ENCODE measurements at places on chromosomes 11 and 22.

DNA sequence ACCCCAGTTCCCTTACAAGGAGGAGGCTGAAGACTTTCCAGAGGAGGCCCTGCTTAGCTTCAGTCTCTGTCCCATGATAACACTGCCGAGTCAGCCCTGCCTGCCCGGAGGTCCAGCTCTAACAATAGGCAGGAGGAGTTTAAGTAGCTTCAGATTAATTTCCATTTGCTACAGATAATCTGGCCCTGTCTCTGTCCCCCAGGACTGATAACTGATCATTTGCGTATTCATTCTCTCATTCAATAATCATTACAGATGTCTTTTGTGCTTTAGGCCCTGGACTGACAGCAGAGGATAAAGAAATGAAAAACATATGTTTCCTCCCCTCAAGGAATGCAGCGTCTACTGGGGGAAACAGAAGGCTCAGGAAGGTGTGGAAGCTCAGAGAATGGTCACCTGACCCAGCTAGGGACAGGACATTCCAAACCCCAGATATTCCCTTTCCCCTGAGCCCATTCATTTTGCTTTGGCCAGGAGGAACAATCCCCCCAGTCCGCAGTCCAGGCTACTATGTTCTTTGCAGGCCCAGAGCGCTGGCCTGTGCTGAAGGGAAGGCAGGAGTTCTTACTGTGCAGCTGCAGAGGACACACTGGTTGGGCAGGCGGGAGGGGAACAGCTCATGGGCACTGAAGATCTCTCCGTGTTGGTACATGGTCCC is 20.8 kb downstream of the CHRDL2 start:
- no peak for DNase-seq

DNA sequence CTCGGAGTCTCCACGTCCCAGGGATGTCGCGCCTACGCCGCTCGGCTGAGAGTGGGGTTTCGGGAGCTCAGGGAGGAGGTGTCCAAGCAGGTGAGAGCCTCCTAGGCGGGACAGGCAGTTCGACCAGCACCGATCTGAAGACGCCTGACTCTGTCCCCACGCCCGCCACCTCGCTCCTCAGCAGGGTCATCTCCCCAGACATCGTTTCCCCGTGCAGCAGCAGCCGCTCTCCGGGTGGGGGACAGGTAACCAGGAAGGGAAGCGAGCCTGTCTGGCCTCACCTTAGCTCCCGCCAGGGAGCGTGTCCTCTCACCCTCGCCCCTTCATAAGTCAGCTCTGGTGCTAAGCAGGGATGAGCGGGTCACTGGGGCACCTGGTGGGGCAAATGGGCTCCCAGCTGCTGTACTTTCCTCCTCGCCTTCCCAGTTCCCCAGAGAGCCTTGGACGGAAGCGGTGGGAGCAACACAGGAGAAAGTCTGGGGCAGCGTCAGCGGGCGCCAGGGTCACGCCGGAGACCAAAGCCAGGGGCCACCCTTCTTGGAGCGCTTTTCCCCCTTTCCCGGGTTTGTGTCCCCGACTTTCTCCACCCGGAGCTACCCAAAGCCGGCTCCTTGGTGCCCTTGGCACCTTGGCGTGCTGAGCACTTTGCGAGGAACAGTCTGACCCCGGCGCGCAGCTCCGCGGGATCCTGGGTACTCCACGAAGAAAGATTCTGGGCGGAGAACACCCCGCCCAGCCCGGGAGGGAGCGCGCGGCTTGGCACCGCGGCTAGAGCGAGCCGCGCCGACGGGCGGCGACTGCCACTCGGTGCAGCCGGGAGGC is 1.6 kb downstream of the SPON1 start:
- peak; percentile 18 for DNase-seq

GRCh38 chr22:20087319-20088262 is 7.5 kb downstream of the DGCR8 start:
- no peak for DNase-seq

GRCh38 chr22:29907753-29908515 is 25.0 kb downstream of the MTMR3 start:
- DNase-seq: no peak

GRCh38 chr11:70233511-70233934 is 30.4 kb downstream of the FADD start:
- DNase-seq: no peak

DNA sequence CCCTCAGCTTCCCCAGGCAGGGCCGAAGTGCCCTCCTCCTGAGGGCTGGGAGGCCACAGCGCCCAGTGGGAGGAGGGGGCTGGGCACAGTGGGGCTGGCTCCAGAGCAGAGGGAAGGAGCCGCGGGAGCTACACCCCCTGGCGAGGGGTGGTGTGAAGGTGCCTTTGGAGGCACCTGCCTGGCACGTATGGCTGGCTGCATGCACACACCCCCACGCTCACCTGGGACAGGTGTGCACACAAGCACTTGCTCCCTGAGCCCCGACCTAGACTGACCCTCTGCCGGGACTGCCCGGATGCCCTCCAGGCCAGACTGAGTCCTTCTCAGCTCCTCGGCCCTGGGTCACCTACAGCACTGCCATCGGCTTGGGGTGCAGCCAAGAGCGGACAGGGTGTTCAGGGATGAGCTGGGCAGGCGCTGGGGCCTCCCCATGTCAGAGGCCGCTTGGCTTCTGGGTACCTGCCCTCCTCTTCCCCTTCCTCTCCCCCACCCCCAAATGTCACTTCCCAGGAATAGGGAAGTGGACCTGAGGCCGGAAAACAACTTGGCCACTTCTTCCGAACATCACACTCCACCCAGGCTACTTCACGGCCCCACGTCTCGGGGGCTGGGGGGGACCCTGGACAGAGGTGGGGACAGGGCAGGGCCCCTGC is 7.4 kb upstream of the PIM3 start:
- DNase-seq: no peak

DNA sequence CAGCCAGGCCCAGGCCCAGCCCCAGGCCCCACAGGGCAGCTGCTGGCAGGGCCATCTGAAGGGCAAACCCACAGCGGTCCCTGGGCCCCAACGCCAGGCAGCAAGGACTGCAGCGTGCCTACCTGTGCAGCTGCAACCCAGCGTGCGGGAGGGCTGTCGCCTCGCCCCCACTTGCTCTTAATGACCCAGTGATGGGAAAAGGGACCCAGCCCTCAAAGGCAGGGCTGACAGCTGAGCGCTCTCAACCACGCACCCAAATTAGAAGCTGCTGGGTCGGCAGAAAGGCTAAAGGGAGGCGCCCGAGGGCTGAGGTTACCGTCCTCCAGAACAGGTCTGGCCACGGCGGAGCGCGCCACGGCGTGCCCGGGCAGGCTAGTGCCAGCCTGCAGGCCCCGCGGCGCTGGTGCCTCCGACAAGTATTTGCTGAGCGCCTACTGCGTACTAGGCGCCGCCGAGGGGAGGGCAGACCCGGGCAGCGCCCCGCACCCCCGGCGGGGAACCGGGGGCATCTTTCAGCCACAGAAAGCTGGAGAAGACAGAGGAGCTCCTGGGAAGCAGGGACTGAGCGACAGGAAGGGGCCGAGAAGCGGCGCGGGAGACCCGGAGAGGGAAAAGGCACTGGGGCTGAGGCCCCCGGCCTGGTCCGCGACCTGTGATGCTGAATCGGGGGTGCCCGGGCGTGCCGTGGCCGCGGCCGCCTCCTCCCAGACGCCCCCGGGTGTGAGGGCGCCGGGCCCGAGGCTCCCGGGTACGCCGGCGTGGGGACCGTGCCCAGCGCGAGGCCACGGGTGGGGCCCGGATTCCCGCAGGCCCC is 773 bp downstream of the HRAS start:
- peak; percentile 66 for DNase-seq

DNA sequence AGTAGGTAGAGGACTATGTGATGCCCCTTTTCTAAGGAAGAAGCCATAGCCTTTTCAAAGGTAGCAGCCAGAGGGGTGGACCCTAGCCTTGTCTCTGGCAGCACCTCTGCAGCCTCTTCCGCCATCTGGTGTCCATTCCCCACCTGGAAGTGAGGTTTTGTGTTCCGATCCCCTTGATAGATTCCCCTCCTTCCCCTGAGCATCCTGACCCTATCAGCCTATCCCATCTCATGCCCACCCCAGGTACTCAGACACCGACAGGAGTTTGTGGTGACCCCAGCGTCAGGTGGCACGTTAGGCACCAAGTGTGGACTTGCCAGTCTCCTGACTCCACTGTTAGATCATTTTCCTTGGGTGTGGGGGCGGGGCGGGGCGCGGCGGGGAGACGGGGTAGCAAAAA is 398 bp upstream of the FAM89B start:
- peak; percentile 41 for DNase-seq

DNA sequence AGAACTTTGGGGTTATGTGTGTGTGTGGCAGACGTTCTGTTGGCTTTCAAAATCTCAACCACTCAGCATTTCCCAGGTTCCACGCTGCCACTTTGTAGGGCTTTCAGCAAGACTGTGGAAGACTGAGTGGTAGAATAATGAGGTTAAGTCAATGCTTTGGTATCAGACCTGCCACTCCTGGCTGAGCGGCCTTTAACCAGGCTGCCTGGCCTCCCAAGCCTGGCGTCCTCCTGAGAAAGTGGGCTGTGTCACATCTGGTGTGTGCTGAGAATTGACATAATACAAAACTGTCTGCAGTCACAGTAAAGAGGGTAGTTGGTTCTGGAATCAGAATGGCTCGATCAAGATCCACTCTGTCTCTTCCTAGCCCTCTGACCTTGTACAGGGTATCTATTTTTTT is 126.5 kb downstream of the DBX1 start:
- DNase-seq: no peak

DNA sequence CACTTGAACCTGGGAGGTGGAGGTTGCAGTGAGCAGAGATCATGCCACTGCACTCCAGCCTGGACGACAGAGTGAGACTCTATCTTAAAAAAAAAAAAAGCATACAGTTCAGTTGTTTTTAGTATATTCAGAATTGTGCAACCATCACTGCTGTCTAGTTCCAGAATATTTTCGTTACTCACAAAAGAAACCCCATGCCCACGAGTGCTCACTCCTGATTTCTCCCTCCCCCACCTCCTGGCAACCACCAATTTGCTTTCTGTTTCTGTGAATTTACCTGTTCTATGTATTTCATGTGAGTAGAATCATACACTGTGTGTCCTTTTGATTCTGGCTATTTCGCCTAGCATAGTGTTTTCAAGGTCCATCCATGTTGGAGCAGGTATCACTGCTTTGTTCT is 24.8 kb downstream of the PTPRJ start:
- DNase-seq: no peak

- DNase-seq: no peak
Measured at GRCh38 chr22:50691521-50691920, 18.9 kb downstream of the SHANK3 start.

DNA sequence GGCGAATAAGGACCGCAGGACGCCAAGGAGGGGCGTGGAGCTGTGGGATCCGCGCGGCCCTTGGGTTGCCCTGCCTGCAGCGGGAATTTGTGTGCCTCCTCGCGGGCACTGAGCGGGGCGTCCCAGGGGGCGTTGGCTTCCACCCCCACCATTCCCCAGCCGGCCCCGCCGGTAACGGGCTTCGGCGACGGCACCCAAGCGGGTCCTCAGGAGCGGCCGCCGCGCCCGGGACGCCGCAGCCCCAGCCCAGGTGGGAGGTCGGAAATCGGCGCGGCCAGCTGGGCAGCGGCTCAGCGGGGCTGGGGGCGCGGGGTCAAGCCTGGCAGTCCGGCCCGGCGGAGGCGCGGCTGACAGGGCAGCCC is 320 bp downstream of the CLTCL1 start:
- DNase-seq: no peak

DNA sequence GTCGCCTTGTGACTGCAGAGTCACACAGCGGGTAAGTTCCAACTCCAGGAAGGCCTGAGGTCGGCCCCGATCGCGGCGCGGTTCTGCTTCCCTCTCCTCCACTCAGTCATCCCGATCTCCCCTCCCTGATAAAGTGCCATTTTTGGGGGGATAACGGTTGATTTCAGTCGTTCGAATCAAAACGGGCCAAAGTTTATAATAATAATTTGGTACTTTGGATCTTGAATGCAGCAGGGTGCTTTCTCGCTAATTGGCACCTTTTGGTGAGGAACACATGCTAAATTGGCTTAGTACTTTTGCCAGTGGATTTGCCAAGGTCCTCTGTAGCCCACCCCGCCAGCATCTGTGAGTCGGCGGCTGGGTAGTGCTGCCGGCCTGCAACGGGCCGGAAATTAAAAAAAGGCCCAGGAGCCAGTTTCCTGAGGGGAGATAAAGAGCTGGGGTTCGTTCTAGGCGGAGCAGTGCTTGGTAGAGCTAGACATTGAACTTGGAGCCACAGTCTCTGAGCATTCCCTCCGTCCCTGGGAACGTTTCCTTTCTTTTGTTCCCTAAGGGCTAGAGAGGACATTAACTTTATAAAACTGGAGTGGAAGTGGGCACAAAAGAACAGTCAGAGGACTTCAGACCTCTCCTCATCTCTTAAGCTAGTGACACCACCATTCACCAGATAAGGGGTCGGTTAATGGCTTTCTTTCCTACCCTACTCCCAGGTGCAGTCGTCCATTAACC is 997 bp downstream of the UBE2L3 start:
- no peak for DNase-seq

DNA sequence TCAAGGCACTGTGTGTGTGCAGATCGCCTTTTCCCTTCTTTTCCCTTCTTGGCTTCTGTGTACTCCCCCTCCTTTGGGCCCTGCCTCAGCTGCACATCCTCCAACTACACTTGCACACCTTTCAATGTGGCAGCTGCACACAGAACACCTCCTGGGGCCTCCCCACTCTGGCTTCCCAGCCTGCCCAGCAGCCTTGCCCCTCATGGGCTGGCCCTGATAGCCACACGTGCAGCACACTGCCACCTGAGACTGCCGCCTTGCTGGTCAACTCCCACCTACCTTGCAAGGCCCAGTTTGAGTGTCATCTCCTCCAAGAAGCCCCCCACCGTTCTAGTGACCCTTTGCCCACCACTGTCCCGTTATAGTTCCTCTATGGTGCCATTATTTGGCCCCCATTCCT is 77.3 kb upstream of the ARFGAP3 start:
- no peak for DNase-seq

DNA sequence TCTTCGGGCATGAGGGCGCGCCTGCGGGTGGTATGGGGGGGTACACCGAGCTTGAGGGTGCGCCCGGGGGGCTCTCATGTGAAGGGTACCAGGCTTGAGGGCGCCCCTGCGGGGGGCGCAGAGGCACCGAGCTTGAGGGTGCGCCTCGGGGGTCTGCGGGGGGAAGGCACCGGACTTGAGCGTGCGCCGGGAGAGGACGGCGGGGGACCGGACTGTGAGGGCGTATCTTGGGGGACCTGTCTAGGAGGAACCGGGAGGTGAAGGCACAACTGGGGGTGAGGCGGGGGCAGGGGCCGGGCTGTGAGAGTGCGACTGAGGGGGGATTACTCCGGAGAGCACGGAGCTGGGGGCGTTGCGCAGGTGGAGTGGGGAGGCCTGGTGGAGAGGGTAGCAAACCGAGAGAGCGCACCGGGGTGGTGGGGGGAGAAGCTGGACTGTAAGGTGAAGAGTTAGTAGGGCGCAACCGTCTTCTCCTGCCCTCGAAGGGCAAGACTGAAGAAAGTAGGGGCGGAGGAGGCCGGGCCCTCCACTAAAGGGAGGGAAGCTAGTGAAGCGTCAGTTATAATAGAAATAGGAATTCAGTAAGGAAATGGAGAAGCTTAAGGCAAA is 1.1 kb upstream of the DDX6 start:
- no peak for DNase-seq

- DNase-seq: no peak
Measured at GRCh38 chr11:3096909-3097530, 39.8 kb upstream of the CARS1 start.

DNA sequence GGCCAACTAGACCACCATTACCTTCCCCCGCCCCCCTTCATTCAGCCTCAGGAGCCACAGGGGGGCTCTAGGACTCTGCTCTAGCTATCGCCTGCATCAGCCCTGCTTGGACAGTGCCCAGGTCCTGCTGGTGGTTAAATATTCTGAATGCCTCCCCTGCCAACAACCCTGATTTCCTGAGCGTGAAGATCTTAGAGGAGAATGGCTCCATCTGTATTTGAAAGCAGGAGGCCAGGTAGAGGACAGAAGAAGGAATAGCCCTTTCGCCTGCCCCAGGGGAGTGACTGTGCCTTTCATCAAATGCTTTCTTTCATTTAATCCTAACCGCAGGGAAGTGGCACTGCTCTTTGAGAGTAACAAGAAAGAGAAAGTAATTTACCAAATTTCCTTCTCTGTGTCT is 69.2 kb downstream of the ISX start:
- DNase-seq: no peak

Measured in NCI-H526 treated with DMSO at 0.1 percent for 48 hours (cell line).